ENCODE measurements at places on chromosomes 7 and 10.
A peak's percentile ranks its signal among the peaks of the same experiment; 100 is the strongest.

- no peak for DNase-seq
Measured at GRCh38 chr7:40327873-40328272, 193.1 kb downstream of the SUGCT start.

DNA sequence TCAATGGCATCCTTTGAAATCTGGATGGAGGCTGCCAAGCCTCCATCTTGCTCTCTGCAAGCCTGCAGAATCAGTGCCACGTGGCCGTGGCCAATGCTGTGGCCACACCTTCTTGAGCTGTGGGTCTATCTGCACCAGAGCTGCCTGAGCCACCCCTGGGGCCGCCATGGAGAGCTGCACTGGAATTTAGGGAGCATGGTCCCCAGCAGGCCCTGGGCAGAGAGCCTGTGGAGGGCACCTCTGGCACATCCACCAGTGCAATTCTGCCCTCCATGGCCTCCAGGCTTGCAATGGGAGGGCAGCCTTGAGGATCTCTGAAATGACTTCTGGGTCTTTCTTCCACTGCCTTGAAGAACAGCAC lies 55.6 kb upstream of the NKX6-2 start:
- no peak for DNase-seq

DNA sequence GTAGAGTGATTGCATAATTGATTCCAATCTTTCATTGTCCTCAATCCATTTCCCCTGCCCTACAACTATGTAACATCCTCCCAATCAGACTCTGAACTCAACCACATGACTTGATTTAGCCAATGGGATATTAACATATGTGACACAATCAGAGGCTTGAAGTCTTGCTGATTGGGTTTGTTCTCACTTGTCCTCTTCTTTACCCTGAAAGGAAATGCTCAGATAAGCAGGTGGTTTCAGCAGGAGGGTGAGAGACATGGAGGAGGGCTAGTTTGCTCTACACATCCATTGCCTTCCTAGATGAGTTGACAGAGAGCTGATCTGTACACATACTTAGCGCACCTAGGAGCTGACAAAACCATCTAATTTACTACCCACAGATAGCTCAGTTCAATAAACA lies 669.4 kb downstream of the NRG3 start:
- DNase-seq, result no peak

DNA sequence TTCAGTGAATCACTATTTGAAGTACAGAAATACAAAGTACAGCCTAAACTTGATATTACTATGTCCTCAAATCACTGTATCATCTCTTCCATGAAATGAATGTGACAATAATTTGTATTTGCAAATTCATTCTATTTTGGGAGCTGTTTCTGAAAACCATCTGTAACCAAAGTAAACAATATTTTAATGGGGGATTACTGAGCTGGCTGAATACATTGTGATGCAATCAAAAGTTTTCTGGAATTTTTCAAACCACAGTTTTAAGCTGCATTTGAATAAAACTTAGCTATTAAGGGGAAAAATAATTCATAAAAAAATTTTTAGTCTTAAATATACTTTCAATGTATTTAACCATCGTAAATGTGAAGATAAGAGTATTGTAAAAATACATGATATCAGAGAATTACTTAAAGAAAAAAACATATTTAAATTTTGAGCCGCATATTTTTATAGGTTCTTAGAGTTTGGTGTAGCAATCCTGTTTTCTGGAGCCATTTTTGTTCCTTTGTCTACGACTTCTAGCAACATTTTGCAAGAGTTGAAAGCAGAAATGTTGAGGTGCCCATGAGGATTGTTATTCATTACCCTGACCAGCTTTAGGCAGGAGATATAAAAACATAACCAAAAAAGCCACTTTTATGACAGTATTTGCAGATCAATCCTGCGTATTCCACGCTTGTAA lies 45.9 kb upstream of the AGMO start:
- no peak for DNase-seq

DNA sequence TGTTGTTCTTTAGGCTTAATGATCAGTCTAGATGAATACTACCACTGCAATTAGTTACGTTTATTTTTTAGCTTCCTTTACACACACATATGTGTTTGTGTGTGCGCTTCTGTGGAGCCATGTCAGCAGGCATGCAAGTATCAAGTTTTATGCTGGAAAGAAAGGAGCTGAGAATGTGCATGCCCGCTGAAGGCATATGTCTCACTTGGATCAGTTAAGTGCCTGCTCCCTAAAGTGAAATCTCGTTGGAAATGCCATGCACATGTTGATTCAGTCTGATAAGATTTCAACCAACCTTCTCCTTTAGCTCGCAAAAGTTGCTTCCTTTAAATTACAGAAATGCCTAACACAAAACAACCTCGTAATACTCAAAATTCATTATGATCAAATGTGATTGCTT lies 10.7 kb downstream of the NRP1 start:
- DNase-seq, result no peak

- no peak for DNase-seq
Measured at GRCh38 chr7:2776401-2776800, 67.7 kb downstream of the GNA12 start.

DNA sequence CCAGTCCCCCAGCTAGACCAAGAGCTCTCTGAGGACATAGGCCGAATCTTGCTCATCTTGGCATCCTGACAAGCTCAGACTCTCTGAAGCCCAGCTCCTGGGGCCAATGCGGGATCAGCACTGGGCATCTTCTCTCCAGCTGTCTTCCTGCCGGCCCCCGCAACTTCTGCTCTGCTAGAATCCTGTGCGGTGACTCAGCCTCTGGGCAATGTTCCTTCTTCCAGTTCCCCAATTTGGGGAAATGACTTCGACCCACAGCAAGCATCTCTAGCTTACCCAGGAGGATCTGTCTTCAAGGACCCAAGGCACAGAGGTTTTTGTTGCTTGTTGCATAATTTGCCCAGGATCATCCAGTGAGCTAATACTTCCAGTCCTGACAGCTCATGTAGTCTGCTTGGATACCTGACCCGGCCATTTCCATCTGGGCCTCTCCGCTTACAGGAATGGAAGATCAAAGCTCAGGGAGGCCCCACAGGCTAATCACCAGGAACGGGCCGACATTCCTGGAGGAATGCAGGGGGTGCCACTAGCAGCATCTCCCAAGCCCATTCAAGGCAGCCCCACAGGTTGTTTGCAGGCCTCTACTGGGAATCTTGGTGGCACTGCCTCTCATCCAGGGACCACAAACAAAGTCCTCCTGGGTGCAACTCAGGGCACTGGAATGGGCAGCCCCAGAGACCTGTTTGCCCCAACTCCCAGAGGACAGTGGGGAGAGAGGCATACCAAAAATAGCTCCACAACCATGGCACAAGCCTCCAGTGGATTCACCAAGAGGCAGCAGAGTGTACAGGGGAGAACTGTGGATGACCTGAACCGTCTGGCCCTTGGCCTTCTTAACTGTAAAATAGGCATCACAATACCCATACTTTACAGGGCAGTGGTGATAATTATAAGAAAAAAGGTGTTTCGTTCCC lies 151.9 kb downstream of the NEURL1 start:
- DNase-seq, result no peak

DNA sequence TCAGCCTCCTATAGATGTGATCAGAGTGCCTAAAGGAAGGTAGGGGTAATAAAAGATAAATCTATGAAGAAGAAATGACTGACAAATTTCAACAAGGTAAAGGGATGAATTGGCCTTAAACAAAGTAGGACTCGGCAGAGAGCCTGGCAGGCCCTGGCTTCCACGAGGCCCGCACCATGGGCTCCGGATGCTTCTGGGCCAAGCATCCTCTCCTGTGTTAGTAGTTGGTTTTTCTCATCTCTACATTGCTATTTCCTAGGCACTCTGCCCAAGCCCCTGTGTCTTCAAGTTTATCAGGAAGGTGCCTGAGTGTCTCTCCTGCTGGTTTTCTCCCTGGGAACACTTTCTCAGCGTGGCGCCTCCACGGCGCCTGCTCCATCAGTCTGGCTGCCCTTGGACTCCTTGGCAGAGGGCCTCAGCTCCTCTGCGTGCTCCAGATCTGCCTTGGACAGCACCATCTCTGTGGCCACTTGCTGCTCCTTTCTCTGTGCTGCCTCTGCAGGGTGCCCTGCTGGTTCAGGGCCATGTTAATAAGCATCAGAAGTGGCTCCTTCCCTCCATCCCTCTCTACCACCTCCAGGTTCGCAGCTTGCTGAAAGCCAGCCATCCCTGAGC lies 413.3 kb upstream of the DPP6 start:
- DNase-seq, result no peak

DNA sequence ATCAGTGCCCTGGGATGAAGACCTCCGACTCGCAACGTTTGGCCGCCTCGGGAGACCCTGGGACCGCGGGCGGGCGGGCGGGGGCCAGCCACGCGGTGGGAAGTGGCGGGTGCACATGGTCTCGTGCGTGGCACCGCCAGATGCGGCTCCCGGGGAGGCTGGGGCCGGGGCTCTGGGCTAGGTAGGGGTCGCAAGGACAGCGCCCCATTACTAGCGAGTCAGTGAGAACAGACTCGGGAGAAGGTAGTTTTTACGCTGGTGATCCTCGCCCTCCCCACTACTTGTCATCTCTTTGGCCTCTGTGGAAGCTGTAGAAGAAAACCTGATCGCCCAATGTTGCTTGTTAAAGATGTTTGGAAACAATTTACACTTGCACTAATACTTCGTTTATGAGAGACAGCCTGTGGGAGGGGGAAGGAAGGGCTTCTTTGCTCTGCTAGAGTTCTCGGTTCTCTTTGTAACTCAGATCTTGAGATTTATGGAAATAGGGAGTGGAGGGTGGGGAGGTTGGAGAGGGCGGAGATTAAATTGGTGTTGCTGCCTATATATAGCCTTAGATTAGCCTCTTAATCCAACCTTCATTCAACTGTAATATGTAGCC lies 591 bp downstream of the BZW2 start:
- no peak for DNase-seq

- no peak for DNase-seq
Measured at GRCh38 chr7:151408498-151408838, 1.4 kb downstream of the WDR86 start.

- DNase-seq, result no peak
Measured at GRCh38 chr7:33035776-33036175, 26.8 kb downstream of the NT5C3A start.

- no peak for DNase-seq
Measured at GRCh38 chr10:132806110-132806509, 20.2 kb upstream of the NKX6-2 start.

GRCh38 chr7:117929237-117929636 lies 56.0 kb upstream of the CTTNBP2 start:
- no peak for DNase-seq

DNA sequence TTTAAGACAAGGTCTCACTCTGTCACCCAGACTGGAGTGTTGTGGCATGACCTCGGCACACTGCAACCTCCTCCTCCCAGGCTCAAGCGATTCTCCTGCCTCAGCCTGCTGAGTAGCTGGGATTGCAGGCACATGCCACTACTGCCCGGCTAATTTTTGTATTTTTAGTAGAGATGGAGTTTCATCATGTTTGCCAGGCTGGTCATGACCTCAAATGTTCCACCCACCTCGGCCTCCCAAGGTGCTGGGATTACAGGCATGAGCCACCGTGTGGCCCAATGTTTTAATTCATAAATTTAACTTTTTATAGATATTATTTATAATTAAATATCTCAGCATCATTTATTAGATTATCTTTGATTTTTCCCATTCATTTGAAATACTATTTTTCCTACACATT lies 658.0 kb upstream of the NRG3 start:
- no peak for DNase-seq

DNA sequence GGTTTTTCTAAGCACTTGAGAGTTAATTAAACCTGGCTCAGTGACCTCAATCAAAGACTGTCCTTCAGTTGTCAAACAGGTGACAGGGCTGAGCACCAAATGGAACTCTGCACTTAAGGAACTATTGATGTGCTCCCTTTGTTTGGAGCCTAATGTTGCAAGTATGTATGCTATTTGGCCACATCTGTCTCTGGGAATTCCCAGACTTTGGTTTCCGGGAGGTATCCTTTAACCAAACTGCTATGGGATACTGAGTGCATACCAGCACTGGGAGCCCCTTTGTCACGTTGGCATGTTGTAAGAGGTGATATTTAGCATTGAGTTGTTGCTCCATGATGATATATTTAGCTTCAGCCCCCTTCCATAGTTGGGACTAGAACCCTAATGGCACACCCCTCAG lies 25.2 kb downstream of the ASZ1 start:
- no peak for DNase-seq

GRCh38 chr7:2728316-2729030 lies 40.5 kb downstream of the AMZ1 start:
- no peak for DNase-seq

- DNase-seq, result no peak
Measured at GRCh38 chr7:142583446-142583845, 165.8 kb upstream of the PRSS1 start.

- DNase-seq, result no peak
Measured at GRCh38 chr10:117418121-117418520, 42.9 kb upstream of the PDZD8 start.

GRCh38 chr7:6160191-6160623 lies 112.2 kb downstream of the CYTH3 start:
- no peak for DNase-seq

DNA sequence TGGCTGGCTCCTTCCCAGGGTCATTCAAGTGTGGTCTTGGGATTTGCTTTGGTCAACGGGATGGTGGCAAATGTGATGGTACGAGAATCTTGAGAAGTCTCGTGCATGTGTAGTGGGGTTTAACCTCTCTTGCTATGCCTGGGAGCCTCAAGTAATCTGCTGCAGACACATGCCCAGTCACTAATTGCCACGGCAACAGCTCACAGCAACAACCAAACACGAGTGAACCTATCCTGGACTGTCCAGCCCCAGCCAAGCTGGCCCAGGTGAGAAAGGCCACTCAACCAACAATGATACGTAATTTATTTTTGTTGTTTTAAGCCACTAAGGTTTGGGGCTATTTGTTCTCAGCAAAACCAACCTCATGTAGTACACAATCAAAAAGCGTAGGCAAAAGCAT lies 38.1 kb upstream of the DDC start:
- peak; percentile 14 for DNase-seq

DNA sequence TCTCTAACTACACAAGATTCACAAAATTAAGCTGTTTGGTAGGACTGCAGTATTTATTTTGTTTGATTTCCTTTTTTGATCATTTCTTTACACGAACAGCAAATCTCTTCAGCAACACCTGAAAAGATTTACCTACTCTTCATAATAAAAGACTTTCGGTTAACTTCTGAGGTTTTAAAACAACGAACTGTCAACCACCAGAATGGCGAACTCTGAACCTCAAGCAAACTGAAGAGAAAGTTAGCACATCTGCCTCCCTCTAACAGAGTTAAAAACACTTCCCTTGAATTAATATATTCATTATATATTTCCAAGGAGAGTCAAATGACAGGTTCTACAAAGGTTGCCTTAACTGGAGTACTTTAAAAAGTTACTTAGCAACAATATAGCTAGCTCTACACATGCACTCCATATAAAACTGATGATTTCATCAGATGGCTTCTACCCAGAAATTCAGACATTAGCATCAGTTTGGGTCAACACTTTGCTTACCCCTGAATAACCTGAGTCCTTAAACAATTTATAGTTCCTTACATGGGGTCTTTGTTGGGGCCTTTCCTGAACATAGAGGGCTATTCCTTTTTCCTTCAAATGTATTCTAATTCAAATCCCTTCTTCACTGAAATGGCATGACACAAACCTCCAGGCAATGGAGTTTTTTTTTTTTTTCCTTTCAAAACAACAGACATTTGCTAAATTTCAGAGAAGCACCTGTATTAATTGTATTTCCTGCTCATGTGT lies 118.3 kb downstream of the SEM1 start:
- peak; percentile 49 for DNase-seq

GRCh38 chr7:70926666-70927065 lies 205.3 kb upstream of the GALNT17 start:
- no peak for DNase-seq

Measured in NCI-H774 (cell line).